ENCODE measurements at places on chromosomes 5 and 9.

DNA sequence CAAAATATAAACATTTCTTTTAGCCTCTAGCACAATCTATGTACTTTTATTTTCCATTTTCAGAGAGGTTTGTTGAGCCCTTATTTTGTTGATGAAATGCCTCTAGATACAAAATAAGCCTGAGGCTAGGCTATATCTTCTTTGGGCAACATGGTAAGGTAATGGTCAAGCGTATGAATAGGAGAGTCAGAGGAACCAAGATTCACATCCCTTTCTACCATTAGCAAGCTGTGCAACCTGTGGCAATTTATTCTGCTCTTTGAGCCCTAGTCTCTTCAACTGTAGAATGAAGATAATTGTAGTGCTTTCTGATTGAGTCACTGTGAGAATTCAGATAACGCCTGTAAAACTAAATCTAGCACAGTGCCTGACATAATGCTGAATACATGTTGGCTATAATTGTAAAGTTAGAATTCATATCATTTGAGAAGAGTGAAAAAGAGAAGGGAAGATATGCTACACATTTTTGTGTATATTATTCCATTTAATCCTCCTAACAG lies 412.5 kb downstream of the CCDC171 start:
- DNase-seq = no peak

GRCh38 chr9:98523231-98523901 lies 185.4 kb downstream of the GABBR2 start:
- no peak for DNase-seq

DNA sequence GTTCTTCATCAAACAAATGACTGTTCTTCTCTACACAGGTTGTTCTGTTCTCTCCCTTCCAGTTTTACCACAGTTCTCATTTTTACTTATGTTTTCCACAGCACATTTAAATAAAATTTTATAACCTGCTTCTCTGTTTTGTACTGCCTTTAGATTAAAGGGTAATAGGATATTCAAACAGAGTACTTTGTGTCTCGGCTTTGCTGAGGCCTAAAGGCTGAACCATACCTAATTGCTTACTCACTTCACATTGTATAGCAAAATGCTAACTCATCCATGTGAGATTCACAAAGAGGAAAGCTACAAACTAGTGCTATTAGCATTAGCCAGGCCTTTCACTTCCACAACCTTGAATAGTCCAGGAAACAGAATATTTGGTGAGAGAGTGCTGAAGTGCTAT lies 200.3 kb downstream of the TRPM3 start:
- DNase-seq = no peak

GRCh38 chr5:111742177-111742994 lies 14.6 kb downstream of the NREP start:
- no peak for DNase-seq

DNA sequence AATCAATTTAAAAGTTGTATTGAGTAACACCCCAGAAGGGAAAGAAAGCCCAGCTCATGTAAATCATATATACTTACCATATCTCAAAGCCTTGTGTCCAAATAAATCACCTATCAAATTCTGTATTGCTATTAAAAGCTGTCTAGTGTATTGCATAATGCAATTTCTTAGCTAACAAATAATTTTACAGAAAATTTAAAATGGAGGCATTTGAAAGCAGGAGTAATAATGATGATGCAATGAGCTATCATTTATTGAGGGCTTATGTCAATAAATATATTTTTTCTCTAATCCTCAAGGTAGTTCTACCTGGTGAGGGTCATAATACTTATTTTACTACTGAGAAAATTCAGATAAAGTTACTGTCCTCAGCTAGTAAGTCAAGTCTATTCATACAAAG lies 42.8 kb upstream of the CDK5RAP2 start:
- no peak for DNase-seq

DNA sequence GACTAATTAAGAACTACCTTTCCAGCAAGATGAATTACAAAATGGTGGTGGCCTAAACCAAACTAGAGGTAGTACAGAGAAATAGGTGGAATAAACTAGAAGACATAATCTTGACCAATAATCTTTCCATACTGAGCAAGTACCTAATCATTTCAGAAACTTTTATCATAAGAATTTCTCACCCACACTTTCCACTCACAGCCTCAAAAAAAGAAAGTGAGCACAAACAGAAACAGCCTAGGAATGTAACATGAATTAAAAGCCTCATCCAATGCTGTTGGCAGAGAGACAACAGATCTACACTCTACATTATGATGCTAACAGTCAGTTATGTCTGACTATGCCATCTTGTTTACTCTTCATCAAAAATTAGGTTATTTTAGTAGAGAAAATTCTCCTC lies 1.3 kb downstream of the RNF38 start:
- DNase-seq = no peak

- no peak for DNase-seq
Observed at GRCh38 chr5:120158211-120158610, 305.9 kb upstream of the PRR16 start.

- DNase-seq = no peak
Observed at GRCh38 chr9:131289301-131290035, at the start of gene PLPP7. Gene PLPP7, plus strand, starts transcription at chr9:131289723. Its CDS starts 275 bp downstream, at chr9:131289998.

- DNase-seq = no peak
Observed at GRCh38 chr9:113569472-113570060, 106.0 kb downstream of the RGS3 start.

DNA sequence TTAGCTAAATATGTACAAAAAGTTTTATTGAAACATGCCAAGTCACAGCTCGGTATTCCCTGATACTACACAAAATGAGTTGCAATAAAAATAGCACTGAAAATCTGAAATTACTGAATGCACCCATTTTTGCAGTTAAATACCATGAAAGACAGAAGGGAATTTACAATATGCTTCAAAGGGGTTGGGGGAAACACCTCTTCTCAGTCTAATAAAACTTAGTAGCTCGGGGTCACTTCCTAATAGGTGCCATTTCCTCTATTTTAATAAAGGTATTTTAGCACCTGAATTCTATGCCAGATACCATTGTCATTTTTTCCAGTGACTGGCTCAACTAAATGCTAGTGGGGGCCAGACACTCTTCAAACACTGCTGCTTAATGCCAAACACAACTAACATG lies 204.1 kb upstream of the MEF2C start:
- DNase-seq = no peak

DNA sequence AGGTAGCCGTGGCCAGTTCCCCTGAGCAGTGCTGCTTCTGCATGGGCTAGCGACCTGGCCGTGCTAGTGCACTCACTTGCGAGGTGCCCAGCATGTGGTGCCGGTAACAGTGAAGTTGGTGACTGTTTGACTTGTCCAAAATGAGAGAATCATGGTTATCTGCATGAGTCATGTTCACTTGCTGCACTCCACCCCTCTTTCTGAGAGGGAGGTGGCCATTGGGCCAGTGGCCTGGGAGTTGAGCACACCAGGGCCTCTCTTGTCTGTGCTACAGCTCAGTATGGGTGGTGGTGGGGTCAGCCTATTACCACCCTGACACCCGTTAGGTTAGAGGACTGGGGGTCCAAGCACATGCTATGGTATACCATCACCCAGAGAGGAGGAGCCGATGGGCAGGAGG lies 55.4 kb upstream of the GARNL3 start:
- no peak for DNase-seq

GRCh38 chr5:103938146-103938695 lies 375.6 kb upstream of the NUDT12 start:
- DNase-seq = no peak

- DNase-seq = no peak
Observed at GRCh38 chr5:28468166-28468565, 1429.8 kb upstream of the CDH9 start.

DNA sequence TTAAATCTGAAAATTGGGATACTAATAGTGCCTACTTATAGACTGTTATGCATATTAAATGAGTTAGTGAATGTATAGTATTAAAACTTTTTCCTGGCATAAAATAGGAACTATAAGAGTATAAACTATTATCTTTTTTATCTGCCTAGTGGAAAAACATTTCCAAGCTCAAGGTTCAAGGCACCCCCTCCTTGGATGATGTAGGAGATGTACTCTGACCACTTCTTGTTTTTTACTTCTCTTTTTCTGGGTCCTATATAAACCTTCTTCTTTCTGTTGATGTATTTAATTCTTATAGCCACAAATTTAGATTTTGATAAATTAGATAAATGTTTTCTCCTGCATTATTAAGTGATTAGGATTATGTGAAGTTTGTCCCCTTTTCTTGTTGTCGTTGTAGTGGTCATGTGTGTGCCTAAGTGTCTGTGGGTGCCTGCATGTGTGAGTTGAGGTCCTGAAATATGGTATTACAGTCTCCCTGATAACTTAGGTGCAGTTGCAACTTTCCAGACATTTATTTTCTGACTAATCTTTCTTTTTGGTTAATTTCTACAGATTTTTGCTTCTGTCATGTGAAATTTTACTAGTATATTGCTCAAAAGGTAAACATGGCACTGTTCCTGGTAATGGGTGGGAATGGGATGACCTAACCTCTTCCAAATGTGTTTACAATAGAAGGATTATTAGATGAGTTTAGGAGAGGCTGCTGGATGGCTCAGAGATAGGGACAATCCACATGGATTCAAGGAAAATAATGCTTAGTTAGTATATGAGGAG lies 160.8 kb upstream of the CDKN2B start:
- no peak for DNase-seq

DNA sequence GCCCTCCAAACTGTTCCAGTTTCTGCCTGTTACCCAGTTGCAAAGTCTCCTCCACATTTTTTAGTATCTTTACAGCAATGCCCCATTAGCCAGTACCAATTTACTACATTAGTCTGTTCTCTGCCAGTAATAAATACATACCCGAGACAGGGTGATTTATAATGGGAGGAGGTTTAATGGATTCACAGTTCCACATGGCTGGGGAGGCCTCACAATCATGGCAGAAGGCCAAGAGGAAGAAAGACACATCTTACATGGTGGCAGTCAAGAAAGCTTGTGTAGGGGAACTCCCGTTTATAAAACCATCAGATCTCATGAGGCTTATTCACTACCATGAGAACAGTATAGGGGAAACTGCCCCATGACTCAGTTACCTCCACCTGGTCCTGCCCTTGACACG lies 600.7 kb upstream of the CDH6 start:
- DNase-seq = no peak

DNA sequence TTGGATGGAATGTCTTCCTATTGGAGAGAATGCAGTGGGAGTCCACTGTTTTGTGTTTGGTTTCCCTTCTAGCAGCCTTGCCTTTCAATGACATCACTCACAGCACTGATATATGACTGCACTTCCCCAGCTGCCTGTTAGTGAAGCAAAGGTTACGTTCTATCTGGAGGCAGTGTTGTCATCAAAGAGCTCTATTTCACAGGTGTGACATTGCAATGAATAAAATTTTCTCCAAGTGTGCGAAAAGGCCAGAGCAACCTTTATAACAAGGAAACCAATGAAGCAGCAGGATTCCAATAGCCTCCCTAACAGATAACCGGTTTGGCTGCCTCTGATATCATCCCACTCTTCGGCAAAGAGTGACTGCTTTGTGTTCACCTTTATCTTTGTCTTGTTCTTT lies 523.5 kb upstream of the ZNF608 start:
- no peak for DNase-seq

DNA sequence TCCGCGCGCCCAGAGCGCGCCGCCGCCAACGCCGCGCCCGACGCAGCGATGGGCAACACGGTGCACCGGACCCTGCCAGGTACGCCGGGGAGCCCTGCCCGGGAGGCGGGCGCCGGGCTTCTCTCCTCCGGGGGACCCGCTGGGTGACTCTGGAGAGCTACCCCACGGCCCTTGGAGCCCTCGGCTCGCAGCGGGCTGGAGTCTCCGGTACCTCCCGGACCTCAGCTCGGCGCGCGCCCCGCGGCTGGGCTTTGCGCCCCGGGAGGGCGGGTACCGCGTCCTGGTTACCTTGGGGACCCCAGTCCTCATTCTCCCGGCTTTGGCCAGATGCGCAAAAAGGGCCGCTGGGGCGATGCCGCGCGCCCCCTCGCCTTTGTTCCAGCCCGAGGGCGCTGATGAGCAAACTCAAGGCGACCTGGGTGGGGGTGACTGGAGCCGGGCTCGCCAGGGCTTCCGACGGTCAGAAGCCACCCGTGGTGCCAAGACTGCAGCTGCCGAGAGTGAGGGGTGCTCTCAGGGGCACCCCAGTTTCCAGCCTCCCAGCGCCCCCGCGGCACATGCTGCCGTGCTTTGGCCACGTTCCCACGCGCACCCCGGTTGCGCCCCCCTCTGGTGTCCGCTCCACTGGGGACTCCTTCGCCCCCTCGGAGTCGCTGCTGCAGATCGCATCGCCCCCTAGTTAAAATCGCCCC lies 442 bp downstream of the NEURL1B start:
- DNase-seq = no peak

DNA sequence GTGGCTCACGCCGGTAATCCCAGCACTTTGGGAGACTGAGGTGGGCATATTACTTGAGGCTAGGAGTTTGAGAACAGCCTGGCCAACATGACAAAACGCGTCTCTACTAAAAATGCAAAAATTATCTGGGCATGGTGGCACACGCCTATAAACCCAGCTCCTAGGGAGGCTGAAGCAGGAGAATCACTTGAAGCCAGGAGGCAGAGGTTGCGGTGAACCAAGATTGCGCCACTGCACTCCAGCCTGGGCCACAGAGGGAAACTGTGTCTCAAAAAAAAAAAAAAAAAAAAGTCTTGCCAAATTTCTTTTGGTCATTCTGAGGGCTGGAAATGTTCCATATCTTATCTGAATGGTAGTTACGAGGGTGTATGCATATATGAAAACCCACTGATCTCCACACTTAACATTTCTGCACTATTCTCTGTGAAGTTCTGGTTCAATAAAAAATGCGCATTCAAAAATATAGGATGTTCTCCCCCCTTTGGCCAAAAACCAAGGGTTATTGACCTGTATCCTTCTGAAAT lies 13.5 kb upstream of the NIPAL4 start:
- no peak for DNase-seq

DNA sequence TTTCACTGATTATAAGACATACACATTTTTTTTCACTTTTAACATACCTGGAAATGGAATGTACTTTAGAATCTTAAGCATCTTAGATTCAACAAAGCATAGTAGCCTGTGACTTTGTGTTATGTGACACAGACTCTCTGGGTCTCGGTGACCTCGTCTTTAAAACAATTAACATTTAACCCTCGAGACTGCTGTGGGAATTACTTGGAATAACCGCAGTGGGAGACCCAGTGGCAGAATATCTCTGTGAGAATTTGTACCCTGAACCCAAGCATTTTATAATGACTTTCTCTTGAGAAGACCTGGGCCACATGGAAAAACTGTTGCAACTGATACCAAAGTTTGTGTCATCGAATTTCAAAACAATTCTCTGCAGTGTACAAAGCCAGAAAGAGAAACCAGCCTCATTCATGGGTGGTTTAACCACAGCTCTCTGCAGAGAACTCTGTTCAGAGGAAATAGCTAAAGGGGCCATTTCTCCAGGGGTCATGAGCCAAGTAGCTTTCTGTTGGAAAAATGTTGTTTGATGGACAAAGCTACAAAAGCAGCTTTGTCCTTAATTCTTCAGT lies 10.0 kb upstream of the RETREG1 start:
- peak; percentile 43 for DNase-seq

GRCh38 chr5:62460578-62460983 lies 48.0 kb downstream of the IPO11 start:
- DNase-seq = no peak

- DNase-seq = no peak
Observed at GRCh38 chr9:81686614-81687520, 2.5 kb downstream of the TLE1 start.

GRCh38 chr9:113598883-113599282 lies 135.4 kb downstream of the RGS3 start:
- no peak for DNase-seq

- DNase-seq = no peak
Observed at GRCh38 chr9:36039696-36040095, 3.0 kb downstream of the RECK start.
